ENCODE measurements at places on chromosomes 1 and 21.
A peak's percentile ranks its signal among the peaks of the same experiment; 100 is the strongest.

GRCh38 chr1:19676438-19676922 lies 11.8 kb downstream of the HTR6 start:
- no peak for DNase-seq

- DNase-seq, result no peak
Observed at GRCh38 chr1:201026234-201026633, 2.7 kb upstream of the KIF21B start.

- no peak for DNase-seq
Observed at GRCh38 chr1:64809309-64809708, 64.4 kb downstream of the RAVER2 start.

GRCh38 chr1:161017756-161018630 lies 3.0 kb downstream of the F11R start:
- DNase-seq, result no peak

DNA sequence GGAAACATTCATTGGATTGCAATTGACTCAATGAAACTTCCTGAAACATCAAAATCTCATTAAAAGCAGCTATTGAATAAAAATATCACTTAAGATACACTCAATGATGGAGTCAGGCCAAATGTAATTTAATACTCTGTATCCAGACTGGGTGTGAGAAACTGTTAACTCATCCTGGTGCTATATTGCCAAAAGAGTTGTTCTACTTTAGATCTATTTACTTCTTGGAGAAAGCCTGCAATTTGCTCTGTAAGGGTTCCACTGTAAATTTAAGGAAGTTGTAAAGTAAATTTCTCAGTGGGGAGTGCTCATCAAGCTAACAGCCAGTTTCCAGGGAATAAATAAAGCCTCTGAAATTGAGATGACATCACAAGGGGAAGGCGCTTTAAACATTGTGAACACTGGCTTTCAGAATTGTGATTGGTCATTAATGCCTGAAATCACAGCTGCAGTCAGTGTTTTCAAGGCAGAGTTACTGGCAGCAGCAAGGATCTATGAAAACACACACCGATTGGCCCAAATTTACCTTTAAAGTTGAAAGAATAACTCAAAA lies 91.4 kb downstream of the OLFM3 start:
- DNase-seq, result no peak

DNA sequence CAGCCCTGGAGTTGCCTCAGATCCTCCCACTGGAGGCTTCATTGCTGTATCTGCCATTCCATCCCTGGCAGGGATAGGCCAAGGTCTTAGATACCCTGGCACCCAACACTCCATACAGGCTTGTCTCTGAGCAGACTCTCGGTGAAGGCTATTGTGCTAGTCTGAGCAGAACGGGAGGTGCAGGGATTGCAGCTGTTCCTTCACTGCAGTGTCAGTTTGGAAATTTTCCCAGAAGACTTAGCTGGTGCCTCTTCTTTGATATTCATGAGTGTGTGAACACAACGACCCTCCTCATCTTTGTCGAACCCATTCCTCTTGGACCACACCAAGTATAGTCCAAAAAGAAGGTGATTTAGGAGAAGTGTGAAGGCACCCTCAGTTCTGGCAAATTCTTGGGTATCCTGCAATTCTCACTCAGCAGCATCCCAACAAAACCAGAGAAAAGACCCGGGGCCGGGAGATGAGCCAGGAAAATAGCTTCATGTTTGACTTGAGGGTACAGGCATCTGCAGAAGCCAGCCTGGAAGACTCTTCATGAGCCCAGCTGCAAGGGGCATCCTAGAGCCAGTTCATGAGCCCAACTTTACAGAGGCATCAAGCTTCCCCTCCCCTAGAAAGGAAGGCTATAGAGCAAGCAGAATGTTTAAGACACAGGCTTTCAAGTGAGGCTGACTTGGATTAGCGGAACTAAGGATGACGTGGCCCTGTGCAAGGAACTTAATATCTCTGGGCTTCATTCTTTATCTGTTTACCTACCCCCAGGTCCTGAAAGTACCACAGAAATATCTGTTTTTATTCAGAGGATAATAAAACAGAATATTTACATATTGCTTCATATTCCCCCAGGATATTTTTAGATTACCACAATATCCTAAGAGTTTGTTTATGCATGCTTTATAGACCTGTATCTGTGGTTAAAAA lies 38.8 kb upstream of the HAO2 start:
- DNase-seq, result no peak

GRCh38 chr1:154741741-154742495 lies 128.2 kb downstream of the KCNN3 start:
- no peak for DNase-seq

DNA sequence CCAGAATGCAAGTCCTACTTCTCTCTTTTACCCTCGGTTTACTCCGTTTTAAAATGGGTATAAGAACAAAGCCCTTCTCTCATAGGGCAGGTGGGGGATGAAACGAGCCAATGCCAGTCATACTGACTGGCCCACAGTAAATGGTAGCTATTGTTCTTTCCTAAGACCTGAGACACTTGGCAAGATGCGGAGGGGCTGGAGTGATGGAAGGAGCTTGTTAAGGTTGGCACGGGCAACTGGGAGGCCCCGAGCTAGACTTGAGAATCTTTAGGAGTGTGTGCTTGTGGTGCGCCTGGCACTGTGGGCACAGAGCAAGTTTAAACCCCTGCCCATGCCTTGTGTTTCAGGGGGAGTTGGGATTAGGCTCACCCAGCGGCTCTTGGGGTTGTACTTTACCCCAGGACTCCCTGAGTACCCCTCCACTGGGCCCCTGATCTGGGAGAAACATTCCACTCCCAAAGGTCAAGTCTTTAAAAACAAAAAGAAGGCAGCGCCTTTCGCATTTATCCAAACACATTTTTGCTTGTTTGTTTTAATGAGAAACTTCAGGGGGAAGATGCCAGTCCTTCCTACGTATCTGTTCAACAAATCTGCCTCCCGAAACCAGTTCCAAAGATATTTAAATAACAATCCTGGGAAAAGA lies 240.6 kb upstream of the TMEM51 start:
- DNase-seq, result no peak

DNA sequence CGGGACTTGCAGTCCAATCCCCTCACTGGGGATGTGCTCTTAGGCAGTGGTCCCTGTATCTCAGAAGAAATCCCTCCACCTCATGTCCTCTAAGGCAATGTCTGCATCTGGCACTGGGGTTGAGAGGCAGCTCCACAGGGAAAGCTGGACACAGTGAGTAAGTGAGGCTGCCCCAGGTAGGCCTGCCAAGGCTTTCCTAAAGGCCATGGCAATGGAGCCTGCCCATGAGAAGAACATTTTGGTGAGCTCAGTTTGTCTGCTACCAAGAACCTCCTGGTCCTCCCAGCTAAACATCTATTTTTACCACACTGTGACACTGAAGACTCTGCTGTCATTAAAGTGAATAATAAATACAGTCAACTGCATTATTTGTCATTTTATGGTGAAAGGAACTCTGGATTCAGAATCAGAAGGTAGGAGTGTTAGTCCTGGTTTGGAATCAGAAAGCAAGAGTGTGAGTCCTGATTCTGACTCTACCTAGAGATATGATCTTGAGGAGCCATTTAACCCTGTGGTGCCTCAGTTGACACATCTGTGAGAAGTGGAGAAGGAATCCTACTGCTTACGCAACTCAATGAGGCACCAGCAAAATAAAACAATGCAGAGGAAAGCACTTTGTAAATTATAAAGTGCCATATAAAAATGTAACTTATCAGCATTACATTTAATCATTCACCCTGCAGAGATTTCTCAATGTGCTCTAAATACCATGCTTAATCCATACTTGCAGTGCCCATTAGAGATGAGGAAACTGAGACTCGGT lies 41.0 kb downstream of the TBX15 start:
- no peak for DNase-seq

DNA sequence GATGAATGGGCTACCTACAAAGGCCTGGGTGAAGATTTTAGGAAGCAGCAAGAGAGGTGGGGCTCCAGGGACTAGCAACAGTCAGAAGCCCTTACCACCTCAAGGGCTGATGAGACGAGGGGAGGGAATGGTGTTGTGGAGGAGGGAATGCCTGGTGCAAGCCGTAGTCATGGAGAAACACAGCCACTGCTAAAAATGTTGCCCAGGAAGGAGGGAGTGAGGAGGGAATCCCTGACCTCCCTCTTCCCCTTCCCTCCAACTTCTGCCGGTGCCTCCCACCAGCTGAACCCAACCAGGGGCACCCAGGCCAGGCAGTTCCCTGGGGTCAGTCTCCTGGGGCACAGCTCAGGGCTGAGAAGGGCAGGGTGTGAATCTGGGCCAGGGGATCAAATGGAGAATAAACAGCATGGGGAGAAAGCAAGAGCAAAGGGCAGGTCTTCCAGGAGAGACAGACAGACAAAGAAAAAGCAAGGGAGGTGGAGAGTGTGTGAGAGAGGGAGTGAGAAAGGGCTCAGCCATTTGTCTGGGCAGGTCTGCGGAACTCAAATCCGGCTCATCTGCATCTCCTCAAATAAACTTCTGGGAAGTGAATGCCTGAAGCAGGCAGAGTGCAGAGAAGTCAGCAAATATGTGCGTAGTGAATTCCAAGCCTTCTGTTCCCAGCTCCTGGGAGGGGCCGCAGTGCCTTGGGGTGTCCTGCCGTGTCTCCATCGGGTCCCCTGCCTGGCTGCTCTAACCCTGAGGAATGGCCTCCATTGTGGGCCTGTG lies 27.1 kb upstream of the POU3F1 start:
- no peak for DNase-seq

DNA sequence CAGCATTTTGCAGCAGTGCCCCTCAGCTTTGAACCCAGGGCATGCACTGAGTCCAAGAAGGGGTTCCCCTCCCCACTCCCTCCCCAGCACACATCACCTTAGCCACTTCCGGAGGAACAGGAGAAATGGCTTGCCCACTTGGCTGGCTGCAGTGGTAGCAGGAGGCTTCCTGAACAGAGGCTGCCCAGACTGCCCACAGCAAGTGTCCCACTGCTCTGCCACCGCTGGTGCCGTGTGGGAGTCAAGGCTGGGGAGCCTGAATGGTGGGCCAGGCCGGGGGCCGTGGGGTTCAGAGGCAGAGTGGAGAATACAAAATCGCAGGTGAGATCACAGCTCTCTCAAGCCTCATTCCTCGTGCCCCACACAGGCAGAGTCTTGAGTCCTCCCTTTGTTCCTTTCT lies 34.5 kb downstream of the CD247 start:
- peak; percentile 45 for DNase-seq

GRCh38 chr1:61757950-61758349 lies 15.7 kb downstream of the PATJ start:
- DNase-seq, result no peak

DNA sequence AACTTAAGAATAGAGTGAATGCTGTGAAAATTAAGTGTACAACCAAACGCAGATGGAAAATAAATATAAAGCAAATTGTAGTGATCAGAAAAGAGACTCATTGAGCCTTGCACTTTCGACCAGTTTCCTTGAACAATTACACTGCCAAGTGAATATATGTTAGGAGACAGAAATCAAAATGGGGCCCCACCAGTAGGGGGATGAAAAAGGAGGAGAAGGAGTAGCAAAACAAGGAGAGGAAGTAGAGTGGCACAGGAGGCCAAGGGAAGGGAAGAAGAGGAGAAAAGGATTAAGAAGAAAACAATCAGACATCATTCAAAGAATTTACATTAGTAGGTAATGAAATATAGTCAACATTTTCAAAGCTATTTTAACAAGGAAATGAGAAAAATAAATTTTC lies 1770.6 kb downstream of the PLA2G4A start:
- DNase-seq, result no peak

DNA sequence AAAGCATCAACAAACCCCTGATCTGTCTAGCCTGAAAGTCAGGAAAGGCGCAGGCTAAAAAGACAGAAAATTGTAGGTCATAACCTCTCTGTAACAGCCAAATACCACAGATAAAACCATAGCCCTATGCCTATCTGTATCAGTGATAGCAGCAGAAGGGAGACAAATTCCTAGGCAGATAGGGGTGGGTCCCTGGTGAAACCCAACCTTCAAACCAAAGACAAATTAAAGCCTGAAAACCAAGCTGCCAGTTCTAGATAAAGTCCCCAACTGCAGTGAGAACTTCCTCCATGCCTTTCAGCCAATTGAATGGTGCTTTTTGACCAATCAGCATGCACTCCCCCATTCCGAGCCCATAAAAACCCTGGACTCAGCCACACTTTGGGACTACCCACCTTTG lies 115.3 kb downstream of the NTPCR start:
- DNase-seq, result no peak

DNA sequence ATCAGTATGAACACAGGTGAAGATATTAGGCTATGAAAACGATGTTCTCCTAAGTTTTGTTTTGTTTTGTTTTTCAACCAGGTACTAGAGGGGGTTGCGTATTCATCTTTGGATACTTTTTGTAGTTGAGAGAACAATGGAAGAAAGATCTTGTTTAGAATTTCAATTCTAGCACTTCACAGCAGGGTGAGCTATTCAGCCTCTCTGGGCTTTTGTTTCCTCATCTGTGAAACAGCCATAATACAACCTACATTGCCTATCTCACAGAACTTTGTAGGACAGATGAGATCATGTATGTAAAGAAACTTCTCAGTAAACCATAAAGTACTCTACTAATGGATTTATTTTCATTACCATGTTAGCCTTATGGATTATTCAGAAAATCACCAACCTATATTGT lies 199.5 kb downstream of the GPATCH2 start:
- DNase-seq, result no peak

DNA sequence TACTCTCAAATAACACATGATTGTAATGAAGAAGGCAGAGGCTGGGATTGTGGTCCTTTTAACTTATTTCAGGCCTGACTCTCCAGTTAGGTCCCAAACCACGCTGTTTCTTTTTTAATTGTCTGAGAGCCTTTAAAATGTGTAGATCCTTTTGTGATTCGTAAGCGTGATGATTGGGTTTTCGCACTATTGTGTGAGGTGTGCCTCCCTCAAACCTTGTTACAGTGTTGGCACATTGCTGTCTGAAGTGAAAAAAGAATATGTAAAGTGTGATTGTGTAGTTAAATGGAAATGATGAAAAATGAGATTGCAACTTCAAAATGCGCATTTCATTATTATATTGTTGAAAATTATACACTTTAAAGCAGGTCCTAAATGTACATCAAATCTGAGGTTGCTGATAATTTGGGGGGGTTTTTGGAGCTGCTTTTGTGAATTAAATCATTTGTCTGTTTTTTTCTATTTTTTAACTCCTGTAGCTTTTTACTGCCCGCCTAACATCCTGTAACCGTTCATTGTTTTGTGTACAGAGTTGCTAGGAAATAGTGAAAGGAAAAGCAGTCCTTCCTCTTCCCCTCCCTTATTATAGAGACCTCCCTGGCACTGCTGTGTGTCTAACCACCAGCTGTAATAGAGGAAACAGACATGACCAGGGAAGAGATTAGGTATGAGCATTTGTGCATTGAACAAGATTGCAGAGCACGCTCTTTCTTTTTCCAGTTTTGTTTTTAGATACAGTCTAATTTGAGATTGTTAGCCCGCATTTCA lies 43.3 kb downstream of the IARS2 start:
- no peak for DNase-seq

DNA sequence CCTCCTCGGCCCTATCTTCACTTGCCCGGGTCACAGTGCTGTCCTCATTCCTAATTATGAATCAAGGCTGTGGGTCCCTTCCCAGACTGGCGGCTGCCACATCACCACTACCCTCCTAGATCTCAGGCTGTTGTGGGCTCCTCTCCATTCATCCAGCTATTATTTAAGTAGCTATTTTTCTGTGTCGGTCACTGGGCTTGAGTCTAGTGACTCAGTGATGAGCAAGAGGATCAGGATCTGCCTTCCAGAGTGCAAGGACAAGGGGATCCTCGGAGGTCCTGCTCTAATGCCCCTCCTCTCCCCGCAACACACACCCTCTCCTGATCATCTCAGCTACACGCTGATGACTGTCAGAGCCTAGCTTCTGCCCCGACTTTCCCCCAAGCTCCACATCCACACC lies 34.1 kb downstream of the CDCP2 start:
- DNase-seq, result no peak

- no peak for DNase-seq
Observed at GRCh38 chr1:95660736-95661135, 426.7 kb downstream of the RWDD3 start.
